Stimulated activated CD4-positive, alpha-beta T cell treated with anti-CD3 and anti-CD28 coated beads, TNF-alpha, amount 100 ng/mL, for 1 hour (primary cell): ENCODE measurements at places on chromosomes 12 and 14.

- no peak for DNase-seq
Observed at GRCh38 chr14:62443796-62444195, 601.5 kb downstream of the KCNH5 start.

- no peak for DNase-seq
Observed at GRCh38 chr12:59708484-59708883, 112.7 kb downstream of the SLC16A7 start.

- DNase-seq: no peak
Observed at GRCh38 chr14:61328626-61329262, 7.4 kb downstream of the PRKCH start.

GRCh38 chr12:65300679-65301349, 22.3 kb downstream of the MSRB3 start:
- no peak for DNase-seq

DNA sequence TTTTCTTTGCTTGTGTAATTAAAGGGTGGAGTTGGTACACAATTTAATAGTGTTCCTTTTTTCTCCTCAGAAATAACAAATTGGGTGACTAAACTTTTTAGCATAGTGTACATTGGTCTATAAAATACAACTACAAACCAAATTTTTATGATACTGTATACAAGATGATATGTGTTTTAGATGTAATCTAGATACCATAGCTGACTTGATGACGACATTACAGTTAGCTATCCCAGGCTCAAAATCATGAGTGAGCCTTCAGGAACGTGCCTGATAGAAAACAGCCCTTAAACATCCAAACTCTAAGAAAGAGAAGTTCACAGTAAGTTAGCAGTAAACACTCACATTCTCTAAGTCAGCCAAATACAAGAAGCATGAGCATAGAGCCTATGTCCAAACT, 99.0 kb upstream of the SSTR1 start:
- DNase-seq: no peak

GRCh38 chr14:36771028-36771640, 109.5 kb downstream of the PAX9 start:
- DNase-seq: no peak

- no peak for DNase-seq
Observed at GRCh38 chr14:67221248-67221981, 19.8 kb upstream of the PALS1 start.

DNA sequence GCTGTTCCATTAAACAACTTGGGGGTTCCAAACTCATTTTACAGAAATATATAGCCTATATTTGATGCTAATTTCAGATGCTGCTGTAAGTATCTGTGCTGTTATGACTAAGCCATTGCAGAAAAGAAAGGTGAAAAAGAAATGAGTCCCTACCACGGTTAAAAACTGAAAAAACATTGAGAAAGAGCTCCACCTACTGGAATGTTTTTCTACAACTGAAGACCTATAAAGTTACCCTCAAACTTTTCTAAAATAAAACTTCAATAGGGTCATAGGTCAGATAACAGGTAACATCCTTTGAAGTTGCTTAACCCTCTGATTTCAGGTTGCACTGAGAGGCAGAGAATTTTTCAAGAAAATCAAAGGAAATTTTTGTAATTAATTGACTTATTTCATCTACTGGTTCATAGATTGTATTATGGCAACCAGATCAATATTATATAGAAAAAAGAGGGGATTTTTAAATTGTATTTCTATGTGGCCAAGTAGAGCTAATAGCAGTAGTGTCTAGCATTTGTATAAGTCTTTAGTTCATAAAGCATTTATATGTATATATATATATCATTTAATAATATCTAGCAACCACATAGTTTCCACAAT, 279.9 kb downstream of the RPS29 start:
- DNase-seq: no peak

GRCh38 chr12:67927815-67928214, 61.4 kb upstream of the IFNG-AS1 start:
- DNase-seq: no peak

DNA sequence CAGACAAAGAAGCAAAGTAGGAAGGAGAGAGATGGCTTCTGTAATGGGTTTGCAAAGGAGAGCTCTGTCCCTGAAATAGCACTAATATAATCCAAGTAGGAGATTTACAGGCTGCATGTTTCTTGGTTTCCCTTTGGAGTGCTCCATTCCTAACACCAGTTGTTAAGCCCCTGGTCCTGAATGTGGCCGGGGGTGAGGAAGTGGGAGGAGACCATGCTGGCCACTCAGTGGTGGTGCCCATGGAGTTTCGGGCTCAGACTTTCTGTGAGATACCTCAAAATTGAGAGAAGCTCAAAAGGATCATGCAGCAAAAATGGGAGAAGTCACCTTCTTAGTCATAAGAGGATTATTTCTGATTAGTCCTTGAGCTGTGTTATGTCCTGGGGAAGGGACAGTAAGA, 88.5 kb downstream of the DAD1 start:
- no peak for DNase-seq

- DNase-seq: no peak
Observed at GRCh38 chr14:46793144-46793543, 141.6 kb upstream of the RPL10L start.

DNA sequence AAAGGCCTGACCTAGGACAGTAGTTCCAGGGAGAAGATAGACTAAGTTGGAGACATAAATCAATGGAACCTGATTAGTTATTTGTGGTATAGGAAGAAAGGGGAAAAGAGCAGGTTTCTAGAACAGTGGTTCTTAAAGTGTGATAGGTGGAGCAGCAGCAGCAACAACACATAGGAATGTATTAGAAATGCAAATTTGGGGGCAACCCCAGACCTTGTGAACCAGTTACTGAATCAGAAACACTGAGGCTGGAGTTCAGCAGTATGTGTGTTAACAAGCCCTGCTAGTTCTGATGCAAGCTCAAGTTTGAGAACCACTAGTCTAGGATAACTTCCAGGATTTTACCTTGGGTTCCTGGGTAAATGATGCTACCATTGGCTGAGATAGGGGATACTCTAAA, 308.7 kb downstream of the EMP1 start:
- DNase-seq: no peak

DNA sequence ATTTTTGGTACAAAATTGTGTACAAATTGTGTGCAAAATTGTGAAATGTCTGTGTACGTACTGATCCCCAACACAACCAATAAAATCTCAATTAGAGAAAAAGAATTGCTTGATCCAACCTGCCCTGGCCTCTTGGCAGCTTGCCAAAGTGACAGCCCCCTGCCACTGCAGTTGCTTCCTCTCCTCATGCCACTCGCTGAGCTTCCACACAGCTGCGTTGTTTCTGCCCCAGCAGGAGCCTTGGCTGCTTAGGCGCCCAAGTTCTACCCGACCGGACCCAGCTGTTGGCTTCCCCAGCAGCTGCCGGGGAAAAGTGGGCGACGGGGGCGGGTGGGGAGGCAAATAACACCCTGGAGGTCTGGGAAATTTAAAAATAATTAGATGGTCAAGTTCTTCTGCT, 171.8 kb upstream of the ATF7IP start:
- no peak for DNase-seq

DNA sequence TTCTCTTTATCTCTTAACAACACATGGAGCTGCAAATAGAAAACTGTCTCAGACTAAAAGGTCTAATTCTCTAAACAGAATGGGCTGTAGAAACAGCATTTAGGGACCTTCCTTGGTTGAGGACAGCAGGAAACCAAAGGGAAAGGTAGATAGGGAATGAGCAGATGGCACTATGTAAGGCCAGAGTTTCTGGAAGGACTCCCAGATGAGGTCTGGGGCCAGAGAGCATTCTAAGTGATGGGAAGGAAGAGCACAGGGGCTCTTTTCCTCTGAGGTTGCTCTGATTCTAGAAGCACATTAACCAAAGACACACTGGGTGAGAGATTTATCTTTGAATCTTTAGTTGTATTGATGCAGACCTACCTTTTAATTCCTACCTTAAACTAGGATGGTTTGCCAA, 79.4 kb downstream of the TPH2 start:
- no peak for DNase-seq

DNA sequence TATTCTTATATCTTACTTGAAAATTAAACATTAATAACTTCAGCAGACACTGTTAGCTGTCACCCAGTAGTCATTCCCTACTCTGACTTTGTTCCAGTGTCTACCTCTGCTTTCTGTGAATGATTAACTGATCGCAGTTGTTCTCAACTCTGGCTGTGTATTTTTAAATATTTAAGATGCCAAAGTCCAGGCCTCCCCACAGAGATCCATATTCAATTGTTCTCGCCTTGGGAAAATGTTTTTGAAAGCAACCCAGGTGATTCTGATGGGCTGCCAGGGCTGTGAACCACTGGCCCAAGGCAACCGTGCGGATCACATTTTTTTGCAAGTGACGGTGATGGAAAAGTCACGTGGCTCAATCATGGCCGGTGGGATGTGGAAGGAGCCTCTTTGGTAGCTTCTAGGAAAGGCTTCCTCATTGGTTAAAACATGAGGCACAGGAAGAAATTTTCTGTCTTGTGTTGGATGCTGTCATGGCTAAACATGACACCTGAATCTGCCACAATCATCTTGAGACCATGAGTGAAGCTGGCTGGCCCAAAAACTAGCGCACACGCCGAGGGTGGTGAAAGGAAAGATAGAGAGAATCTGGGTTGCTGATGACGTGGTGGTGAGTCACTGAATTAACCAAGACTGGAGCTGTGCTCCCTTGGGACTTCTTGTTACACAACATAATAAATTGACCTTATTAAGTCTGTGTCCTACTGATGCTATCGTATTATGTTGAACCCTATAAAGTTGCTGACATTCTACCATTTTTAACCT, 37.2 kb downstream of the RDH12 start:
- no peak for DNase-seq

DNA sequence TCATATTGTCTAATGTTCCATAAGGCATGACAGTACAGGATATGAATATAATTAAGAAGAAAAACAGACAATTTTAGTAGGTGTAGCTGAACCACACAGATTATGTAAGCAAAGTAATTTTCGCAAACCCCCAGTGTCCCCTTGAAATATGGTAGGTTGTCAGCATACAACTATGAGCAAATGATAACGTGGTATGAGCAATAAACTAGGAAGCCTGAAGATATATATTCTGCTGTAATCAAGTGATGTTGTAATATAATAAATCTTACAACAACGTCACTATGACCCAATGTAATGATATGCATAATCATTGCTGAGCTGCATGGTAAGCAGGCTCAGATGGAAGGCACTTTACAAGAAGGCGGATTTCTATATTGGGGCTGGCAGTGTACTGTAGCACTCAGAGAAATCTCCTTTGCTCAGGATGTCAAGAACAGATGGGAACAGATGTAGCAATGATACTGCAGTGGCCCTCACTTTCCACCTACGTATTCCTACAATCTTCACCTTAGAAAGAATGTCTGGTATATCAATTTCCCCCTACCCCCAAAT, 47.8 kb upstream of the MYF6 start:
- no peak for DNase-seq

DNA sequence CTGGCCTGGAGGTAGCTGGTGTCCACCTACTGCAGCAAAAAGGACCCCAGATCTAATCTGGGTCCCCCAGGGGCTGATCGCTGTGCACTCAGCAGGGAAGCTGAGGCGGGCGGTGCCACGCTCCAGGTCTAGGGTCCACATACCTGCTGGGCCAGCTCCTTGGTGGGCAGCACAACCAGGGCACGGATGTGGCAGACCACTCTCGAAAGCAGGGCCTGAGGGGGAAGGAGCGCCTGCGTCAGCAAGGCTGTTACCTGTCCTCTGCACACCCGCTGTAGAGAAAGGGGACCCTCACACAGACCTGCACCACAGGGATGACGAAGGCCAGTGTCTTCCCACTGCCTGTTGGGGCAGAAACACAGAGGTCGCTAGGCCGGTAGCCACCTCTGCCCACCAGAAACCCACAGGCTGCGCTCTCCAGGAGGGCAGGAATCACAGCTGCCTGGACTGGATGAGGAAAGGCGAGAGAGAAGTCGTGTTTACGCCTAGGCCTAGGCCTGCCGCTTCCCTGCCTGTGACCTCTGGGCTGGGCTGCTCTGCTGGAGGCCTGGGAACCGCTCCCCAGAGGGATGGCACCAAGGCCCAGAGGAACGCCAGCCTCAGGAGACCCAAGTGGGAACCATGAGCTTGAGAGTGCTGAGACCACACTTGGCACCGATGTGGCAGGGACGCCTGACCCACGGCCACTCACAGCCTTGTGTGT, 2.0 kb downstream of the DDX51 start:
- DNase-seq: no peak

GRCh38 chr12:89333564-89334252, 18.6 kb downstream of the DUSP6 start:
- DNase-seq: no peak
